ENCODE measurements at places on chromosomes 2 and 18.

- DNase-seq: no peak
Measured at GRCh38 chr18:40754477-40754876, 1200.6 kb upstream of the PIK3C3 start.

- DNase-seq: no peak
Measured at GRCh38 chr2:170298115-170298514, 120.2 kb downstream of the MYO3B start.

DNA sequence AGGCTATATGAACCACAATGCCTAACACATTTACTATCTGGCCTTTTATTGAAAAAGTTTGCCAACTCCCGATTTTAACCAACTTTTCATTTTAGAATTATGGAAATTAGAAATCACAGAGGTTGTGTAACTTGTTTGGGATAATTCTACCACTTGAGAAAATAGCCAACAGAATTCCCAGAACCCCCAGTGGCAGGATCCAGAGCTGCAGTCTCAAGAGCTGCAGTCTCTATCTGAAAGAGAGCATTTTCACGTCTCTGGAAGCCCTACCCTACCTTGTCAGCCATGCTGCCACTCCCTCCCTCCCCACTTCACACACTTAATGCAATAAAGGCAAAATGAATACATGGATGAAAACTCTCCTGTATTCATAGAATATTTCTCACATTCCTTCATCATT is 23.4 kb upstream of the TSPYL6 start:
- no peak for DNase-seq

GRCh38 chr2:70620020-70620419 is 66.4 kb upstream of the TGFA start:
- no peak for DNase-seq

DNA sequence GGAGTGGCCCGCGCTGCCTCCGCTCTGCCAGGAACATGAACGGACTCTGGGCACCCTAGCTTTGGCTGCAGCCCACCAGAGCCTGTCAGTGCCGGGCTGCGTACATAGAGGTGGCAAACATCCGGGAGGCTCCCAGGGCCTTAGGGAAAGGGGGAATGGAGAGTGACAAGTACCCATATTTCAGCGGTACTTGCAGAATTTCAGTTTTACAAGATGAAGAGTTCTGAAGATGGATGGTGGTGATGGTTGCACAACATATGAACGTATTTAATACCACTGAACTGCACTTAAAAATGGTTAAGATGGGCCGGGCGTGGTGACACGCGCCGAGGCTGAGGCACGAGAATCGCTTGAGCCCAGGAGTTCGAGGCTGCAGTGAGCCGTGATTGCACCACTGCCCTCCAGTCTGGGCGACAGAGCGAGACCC is 873 bp downstream of the MTHFD2 start:
- DNase-seq: no peak

Measured in stimulated activated CD8-positive, alpha-beta memory T cell treated with anti-CD3 and anti-CD28 coated beads, Interleukin-2, amount 100 ng/mL, for 48 hours (primary cell).